GM06990 (cell line): ENCODE measurements at places on chromosomes 2 and 18.

- no peak for DNase-seq
Measured at GRCh38 chr2:85585781-85586105, 1.5 kb downstream of the VAMP5 start.

GRCh38 chr18:29496152-29496680 lies 1319.3 kb upstream of the CDH2 start:
- DNase-seq = no peak

GRCh38 chr2:191950132-191950874 lies 103.4 kb upstream of the CAVIN2 start:
- DNase-seq = no peak

- DNase-seq = no peak
Measured at GRCh38 chr2:230762317-230762896, 49.8 kb downstream of the CAB39 start.

DNA sequence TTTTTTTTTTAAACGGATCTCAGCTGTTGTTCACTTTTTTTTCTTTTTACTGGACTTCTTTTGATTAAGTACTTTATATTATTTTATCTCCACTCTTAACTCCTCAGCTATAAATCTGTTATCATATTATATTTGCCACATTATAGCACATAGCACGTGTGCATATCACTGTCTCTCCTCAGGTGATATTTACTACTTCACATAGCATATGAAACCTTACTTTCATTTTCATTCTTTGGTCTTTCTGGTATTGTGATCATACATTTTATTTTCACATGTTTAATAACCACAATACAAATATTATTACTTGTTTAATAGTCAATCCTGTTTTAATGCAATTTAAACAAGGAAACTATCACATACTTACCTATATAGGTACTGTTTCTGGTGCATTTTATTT lies 993.1 kb upstream of the TMEFF2 start:
- DNase-seq = no peak
